ENCODE measurements at places on chromosomes 13 and 19.
A peak's percentile ranks its signal among the peaks of the same experiment; 100 is the strongest.

DNA sequence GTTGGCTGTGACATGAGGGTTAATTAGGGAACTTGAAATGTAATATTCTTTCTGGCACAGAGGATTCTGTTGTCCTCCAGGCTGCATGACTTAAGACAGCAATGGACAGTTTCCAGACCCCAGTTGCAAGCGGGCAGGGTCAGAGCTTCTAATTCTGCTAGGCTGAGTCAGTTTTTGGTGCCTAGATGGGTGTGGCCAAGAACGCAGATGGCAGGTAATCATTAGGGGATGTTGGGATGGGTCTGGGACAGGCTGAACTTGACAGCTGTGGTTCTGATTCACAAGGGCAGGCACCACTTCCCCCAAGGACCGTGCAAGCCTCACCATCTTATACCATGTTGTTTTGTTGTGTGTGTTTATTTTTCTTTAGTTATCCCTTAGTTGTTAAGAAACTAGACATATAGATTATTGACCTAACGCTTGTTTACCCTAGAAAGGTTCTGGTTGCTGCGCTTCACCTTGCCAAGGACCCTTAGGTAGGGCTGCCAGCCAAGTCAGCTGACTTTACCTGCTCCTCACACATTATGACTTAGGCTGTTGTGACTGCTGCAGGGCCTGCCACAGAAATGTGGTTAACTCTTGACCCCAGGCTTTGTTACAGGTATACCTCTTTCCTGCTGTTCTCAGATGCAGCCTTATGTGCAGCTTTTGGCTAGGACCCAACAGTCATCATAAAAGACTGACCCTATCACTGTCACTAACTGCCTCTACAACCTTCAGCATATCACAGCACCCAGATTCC, 117.7 kb upstream of the KLF12 start:
- no peak for DNase-seq

GRCh38 chr13:89324582-89324981, 1653.4 kb downstream of the SLITRK5 start:
- no peak for DNase-seq

GRCh38 chr19:14533450-14533849, 4.1 kb downstream of the TECR start:
- DNase-seq, result no peak

- DNase-seq, result no peak
Measured at GRCh38 chr19:16608290-16608739, 19.7 kb downstream of the MED26 start.

- no peak for DNase-seq
Measured at GRCh38 chr19:49475191-49475917, 1.3 kb downstream of the FLT3LG start.

DNA sequence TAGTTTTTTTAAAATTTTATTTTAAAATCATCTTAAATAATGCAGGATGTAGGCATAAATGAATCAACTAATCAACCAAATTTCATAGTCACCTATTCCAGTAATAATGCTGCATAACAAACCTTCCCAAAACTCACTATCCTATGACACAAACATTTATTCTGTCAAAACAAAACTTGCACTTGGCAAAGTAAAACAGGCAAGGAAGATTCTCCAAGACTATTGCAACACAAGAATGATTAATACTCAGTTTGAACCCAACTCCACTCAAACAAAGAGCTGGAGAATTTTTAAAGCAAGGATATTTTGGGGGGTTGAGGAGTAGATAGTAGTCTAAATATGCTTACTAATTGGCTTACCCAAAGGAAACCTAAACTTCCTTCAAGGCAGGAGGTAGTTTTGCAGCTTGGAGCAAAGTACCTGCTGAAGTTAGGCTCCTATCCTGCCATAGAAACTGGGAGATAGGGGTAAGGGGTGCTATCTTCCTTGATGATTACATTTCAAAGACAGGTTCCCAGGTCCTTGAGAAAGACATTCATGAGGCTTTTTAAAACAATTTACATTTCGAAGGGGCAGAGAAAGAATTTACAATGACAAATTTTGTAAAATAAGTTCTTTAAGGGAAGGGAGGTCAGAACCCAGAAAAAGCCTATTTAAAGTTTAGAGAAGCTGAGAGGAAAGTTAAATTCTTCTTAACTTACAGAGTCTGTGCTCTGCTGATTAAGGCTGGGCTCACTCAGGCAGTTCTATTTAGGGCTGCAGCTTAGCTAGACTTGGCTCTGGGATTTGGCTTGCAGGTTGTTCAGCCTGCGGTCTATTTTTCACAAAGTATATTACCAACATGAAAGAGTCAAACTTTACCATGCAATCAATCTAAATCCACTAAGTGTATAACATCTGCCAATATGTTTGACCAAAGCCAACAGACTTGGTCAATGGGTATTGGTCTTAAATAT, 549.0 kb downstream of the KCTD12 start:
- DNase-seq, result no peak

DNA sequence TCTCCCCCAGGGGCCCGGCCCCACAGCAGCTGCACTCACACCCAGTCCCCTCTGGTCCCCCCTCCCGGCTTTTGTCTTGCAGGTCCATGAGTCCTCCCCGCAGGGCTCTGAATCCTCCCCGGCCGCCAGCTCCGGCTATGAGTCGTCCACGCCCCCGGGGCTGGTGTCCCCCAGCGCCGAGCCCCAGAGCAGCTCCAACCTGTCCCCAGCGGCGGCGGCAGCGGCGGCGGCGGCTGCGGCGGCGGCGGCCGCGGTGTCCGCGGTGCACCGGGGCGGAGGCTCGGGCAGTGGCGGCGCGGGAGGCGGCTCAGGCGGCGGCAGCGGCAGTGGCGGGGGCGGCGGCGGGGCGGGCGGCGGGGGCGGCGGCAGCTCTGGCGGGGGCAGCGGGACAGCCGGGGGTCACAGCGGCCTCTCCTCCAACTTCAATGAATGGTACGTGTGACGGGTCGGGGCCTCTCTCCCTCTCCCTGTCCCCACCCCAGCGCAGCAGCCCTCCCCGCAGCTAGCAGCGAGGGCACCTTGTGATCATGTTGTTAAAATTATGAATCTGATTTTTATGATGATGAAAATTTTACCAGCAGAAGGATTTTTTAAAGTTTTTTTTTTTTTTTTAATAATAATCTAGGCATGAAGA, 3.8 kb downstream of the ZIC2 start:
- DNase-seq, result no peak

GRCh38 chr13:105105471-105105870, 1430.0 kb downstream of the EFNB2 start:
- DNase-seq, result no peak

DNA sequence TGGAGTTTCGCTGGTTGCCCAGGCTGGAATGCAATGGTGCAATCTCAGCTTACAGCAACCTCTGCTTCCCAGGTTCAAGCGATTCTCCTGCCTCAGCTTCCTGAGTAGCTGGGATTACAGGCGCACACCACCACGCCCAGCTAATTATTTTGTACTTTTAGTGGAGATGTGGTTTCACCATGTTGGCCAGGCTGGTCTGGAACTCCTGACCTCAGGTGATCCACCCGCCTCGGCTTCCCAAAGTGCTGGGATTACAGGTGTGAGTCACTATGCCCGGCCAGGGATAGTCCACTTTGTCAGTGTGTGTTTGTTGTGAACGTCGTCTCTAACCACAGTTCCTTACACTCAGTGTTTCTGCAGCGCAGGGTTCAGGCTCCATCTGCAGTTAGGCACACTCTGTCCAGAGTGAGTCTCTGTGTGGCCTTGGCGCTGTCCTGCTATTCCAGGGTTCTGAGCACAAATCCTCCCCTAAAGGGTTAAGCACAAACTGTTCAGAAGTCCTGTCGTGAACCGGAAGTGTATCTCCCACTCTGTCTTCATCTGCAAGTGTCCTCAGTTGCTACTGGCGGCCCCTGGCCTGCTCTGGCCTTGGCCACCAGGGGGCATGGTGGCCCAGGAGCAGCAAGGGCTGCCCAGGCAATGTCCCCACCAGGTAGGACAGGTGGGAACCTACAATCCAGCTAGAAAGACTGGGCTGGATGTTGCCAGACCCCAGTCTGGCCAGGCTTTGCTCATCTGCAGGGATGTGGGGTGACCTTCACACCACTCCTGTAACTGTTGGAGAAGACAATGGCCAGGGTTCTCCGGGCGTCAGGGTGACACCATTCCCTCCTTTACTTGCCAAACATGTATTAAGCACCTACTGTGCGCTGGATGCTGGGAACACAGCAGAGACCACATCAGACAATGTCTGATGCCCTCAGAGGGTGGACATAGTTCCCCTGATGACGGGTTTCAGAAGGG, 38.8 kb upstream of the GATAD2A start:
- peak; percentile 61 for DNase-seq

DNA sequence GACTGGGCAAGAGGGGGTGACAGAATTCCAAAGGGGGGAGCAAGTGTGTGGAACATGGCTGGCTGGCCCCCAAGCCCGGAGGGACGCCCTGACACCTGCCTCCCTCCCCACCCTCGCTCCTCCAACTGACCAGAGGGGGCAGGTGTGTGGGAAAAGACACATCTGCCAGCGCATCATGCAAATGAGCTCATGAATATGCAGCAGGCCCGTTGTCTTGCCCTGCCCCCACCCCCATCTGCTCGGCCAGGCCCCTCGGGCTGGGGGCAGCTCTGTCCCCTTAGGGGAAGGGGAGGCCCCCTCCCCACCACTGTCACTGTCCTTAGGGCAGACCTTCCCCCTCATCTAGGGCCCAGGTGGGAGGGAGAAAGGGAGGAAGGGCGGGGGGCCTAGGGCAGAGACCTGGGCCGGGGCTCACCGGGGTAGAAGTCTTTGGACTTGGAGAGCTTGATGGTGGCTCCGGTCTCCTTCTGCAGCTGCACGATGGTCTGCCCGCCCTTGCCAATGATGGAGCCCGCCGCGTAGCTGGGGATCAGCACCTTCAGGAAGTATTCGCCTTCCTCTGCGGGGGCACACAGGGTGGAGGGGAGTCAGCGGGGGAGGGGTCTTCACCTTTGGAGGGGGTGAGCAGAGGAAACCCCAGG, 12.9 kb downstream of the NOVA2 start:
- DNase-seq, result no peak

- DNase-seq, result no peak
Measured at GRCh38 chr13:106467427-106468122, 67.9 kb downstream of the EFNB2 start.

DNA sequence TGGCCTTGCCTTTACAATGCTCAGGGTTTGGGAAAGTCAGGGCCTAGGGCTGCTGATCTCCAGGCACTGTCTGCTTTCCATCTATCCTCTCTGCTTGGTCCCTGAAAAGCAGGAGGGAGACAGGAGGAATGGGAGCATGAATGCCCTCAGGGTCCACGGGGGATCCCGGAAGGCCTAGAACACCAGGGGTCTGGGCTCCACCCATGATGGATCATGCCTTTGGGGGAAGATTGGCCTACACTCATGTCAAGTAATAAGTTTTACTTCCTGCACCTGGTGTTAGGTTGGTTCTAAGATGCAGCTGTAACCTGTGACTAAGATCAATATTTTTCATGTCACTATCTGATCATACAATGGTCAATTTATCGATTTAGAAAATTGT, 118.3 kb upstream of the GJB6 start:
- DNase-seq, result no peak

DNA sequence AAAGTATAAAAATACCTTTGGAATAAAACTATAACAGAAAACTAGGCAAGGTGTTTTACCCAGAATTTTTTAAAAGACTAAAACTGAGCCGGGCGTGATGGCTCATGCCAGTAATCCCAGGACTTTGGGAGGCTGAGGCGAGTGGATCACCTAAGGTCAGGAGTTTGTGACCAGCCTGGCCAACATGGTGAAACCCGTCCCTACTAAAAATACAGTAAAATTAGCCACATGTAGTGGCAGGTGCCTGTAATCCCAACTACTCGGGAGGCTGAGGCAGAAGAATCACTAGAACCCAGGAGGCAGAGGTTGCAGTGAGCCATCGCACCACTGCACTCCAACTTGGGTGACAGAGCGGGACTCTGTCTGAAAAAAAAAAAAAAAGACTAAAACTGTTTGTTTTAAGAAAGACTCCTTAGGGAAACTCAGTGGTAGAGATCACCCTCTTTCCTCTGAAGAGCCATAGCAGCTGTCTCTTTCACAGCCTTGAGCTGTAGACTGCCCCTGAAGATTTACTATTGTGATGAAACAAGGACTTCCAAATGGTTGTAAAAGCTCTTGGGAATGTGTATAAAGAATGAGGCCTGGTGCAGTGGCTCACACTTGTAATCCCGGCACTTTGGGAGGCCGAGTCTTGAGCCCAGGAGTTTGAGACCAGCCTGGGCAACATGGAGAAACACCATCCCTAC, 14.7 kb upstream of the KCTD4 start:
- DNase-seq, result no peak

DNA sequence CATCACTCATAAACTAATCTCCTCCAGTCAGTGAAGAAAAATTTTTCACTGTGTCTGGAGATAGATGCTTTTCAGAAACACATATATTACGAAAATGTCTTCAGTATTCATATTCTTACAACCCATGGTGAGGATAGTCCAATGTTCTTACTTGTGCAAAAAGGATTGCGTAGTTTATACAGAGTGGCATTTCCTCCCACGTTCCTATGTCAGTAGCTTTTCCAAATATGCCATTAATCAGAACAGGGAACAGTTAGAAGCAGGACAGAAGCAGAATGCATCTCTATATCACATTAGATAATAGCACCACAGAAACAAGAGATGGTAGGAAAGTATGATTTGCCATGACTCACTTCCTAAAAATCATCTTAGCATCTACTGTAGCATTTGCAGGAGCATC, 282.9 kb downstream of the SLITRK5 start:
- no peak for DNase-seq

- DNase-seq, result no peak
Measured at GRCh38 chr13:25136880-25137787, 35.0 kb downstream of the AMER2 start.

GRCh38 chr13:51311231-51311630, 28.3 kb upstream of the SERPINE3 start:
- DNase-seq, result no peak

DNA sequence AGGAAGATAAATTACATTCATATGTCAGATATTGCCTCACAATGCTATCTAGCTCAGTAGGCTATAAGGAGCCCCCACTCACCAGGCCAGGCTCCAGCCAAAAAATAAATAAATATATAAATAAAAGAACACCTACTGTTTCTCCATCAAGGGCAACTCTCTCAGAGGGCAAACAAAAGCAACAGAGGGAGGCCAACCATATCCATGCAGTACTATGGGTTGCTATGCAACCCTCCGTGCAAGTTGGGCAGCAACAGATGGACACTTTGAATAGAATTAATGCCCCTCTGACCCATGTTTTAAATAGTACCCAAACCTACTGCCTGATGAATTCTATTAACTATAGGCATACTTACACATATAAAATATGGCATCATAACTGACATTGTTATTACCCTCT, 279.8 kb upstream of the EDNRB start:
- no peak for DNase-seq
